T-helper 17 cell (primary cell): ENCODE measurements at places on chromosomes 2 and 18.

DNA sequence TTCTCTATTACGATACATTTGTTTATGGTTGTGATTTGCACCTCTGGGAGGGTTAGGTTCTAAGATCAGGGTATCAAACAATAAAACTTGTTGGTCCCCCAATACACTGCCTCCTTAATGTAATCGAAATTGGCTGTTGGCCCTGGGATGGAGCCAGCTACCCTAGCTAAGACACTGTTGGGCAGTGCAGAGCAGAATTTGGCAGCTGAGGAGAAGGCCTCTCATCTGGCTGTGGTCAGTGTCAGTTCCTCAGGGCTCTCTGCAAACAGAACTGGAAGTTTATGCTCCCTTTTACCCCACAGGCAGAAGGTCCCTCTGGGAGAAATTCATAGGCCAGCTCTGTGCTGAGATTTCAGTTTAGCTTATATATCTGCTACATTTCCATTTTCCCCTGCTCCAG lies 8.6 kb upstream of the HAAO start:
- DNase-seq: no peak

- no peak for DNase-seq
Observed at GRCh38 chr2:70842401-70842800, 6.8 kb upstream of the CD207 start.

DNA sequence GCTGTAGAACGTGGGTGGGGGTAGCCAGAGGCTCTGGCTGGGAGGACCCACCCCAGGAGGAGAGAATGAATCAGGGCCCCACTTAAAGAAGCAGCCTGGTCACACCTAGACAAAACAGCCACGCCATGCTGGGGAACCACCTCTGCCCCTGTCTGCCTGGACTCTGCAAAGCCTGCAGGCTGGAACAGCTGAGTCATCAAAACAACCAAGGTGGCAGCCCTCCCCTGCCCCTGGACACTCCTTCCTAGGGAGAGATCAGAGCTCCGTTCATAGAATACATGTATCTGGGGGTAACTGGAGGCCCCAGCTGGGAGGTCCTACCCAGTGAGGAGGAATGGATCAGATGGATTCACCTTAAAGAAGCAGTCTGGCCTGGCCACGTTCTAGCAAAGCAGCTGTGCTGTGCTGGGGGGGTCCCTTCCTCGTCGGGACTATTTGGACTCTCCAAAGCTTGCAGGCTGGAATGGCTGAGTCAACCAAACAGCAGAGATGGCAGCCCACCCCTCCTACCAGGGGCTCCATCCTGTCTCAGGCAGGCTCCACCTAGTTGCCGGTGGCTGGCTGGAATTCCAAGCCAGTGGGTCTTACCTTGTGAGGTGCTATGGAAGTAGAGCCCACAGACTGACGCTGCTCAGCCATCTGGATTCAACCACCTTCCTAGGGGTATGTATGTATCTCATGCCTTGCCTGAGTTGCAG lies 50.5 kb upstream of the NT5C1B start:
- DNase-seq: no peak

DNA sequence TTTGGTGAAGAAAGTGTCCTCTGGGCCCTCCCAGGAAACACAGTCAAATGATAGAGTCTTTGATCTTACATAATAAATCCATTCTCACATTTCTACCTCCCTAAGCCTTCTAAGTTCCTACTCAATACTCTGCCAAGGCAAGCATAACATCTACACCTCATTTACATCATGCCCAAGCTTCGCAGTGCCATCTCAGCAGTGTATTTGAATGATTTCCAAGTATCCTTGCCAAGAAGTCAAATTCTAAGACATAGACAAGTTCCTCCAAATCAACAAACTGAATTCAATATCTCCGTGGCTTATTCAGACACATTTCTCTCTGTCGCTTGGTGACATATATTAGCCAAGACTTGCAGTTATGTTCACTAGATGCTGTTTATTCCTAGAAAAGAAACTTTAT lies 8.1 kb upstream of the MLPH start:
- DNase-seq: no peak

- no peak for DNase-seq
Observed at GRCh38 chr2:173715441-173715840, 249.7 kb downstream of the SP3 start.

- no peak for DNase-seq
Observed at GRCh38 chr18:77084688-77085035, 47.9 kb downstream of the MBP start.

DNA sequence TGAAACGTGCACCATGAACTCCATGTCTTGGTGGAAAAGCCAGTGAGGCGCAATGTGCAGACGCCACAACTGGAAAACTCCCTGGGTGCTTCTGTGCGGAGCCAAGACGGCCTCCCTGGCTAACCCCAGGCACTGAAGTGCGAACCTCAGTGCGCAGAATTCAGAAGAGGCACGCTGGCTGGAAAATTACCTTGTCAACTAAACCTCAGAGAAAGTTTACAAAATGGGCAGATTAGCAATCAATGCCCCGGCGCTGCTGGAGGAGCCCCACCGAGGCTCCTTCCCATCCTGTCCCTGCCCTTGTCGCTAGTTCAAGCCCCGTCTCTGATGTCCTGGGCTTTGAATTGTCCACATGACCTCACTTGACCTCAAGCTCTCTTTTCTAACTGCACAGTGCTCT lies 22.2 kb downstream of the SNORC start:
- no peak for DNase-seq

GRCh38 chr2:105177536-105178254 lies 63.8 kb upstream of the GPR45 start:
- DNase-seq: no peak

GRCh38 chr2:230244211-230244610 lies 18.7 kb downstream of the SP140 start:
- DNase-seq: no peak

DNA sequence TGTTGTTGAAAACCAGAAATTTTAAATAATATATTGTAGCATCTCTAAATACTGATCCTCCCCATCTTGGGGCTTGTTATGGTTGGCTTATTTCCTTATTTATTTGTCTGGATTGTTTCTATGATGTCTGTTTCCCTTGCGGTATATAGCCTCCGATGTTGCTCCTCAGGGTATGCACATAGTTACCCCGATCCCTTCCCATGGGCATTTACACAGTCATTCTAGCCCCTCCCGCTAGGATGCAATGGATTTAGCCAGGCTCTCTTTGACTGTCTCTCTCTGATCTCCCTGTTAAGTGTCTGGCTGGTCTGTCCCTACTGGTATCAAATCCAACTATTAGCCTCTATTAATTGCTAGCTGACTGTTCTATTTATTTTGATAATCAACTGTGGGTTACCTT lies 91.8 kb upstream of the CRACDL start:
- DNase-seq: no peak

DNA sequence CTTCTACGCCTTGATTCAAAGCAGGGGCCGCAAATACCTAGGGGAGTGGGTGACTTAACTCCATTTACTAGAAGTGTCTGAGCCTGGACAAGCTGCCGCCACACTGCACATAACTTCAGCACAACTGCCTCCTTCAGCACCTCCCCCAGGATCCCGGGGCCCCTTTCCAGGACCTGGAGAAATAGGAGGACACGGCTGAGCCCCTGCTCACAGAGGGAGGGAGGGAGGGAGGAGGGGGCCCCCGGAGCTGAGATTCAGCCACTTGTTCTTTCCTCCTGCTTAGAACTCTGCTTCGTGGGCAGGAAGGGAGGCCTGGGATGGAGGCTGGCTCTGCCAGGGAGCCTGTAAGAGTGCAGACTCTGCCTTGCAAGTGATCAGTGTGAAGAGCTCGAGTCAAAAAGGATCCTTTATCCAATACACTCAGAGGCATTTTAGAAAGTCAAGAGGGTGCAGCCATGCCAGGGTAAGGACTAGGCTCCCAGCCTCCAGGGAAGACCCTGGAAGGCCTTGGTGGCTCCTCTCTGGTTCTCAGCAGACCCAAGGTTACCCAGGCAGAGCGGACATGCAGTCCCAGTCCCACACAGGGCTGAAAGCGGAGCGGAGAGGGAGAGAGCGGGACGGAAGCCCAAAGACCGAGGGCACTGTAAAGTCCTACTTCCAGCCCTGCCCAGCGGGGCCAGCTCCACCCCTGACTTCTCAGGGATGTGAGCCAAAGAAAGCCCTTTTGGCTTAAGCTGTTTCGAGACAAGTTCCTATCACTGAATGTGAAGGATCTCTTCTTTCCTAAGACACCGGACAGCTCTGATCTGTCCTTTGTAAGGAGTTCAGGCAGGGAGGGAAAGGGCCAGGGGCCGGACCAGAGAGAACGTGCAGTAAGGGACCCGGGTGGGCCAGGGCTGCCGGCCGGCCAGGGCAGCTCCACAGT lies 8.6 kb upstream of the ARMC9 start:
- DNase-seq: no peak

GRCh38 chr2:105836840-105837692 lies 92.4 kb downstream of the NCK2 start:
- no peak for DNase-seq

GRCh38 chr18:24293254-24293653 lies 104.4 kb downstream of the OSBPL1A start:
- DNase-seq: no peak

DNA sequence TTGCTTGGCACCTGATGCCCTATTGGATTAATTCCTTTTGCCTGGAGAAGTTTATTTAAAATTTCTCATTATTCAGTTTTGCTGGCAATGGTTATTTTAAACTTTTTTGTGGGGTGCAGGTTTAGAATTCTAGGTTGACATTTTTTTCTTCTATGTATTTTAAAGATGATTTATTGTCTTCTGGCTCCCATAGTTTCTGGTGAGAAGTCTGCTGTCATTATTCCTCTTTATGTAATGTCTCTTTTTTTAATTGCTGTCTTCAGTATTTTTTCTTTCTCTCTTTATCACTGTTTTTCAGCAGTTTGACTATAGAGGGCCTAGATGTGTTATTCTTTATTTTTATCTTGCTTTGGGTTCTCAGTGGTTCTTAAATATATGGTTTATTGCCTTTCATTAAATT lies 182.2 kb upstream of the STON1 start:
- no peak for DNase-seq

DNA sequence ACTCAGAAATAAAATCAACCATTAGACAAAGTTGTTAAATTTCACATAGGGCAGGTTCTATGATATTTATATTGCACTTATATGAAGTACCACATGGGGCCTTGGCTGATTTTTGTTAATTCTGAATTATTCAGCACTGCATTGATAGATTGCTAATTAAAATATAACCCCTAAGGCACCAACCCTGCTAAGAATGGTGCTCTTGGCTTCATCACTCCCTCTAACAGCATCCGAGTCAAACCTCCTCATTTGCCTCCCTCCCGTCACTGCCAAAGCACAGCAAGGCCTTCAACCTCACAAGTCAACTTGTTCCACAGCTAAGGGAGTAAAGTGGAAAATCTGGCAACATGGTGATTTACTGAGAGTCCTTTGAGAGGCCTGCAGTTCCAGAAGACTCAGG lies 27.0 kb downstream of the MYO5B start:
- DNase-seq: no peak

DNA sequence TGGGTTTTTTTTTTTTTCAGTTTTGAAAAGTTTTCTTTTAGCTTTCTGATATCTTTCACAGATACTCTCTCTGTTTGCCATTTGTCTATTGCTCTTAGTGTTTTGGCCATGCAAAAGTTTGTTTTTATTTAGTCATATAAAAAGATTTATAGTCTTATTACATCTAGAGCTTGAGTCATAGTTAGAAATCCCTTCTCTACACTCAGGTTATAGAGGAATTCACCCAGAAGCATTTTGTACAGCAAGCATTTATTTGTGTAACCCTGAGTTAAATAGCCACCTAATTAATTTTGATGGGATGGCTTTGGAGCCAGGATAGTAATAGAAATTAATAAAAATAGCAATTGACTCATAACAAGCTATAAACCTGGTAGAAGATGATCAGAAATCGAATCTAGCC lies 35.6 kb downstream of the ACTR2 start:
- DNase-seq: no peak

DNA sequence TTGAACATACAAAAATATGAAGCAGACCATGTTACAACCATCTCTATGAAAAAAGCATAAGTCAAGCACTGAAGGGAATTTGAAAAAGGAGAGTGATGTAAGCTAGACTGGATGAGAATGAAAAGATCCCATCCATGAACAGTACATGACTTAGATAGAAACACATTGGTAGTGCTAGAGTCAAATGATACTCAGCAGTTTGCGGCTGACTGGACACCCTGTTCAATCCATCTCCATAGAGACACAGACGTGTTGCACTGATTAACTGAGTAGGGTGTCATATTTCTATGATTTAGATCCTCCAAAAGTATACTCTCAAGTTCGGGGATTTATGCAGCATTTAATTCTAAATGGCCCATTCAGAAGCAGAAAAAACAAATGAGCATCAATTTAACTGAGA lies 674.3 kb upstream of the NRXN1 start:
- DNase-seq: no peak

- DNase-seq: no peak
Observed at GRCh38 chr2:8197101-8197500, 484.8 kb upstream of the ID2 start.

- DNase-seq: no peak
Observed at GRCh38 chr2:201267278-201268030, 7.1 kb downstream of the CASP8 start.

DNA sequence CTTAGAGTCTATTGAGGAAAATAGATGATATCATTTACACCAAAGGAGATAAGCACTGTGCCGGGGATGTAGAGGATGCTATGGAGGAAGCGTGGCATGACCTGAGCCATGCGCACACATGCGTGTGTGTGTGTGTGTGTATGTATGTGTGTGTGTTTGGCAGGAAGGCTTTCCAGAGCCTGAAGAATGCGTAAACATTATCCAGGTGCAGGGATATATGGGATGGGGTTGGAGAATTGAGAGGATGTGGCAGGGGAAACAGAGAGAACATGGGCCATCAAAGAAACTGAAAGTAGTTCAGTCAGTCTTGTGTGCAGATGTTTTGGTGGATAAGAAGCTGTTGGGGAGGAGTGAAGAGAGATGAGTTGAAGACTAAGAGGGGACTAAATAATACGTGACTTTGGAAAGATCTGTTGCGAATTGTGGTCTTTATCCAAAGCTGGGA lies 9.3 kb upstream of the STAT1 start:
- DNase-seq: no peak

GRCh38 chr18:35337286-35337685 lies 6.9 kb downstream of the ZNF24 start:
- no peak for DNase-seq

- DNase-seq: no peak
Observed at GRCh38 chr2:96176661-96177060, 31.4 kb upstream of the DUSP2 start.

GRCh38 chr2:4192119-4192518 lies 488.7 kb downstream of the DCDC2C start:
- no peak for DNase-seq

- DNase-seq: no peak
Observed at GRCh38 chr2:215371915-215372897, 60.3 kb downstream of the ATIC start.

DNA sequence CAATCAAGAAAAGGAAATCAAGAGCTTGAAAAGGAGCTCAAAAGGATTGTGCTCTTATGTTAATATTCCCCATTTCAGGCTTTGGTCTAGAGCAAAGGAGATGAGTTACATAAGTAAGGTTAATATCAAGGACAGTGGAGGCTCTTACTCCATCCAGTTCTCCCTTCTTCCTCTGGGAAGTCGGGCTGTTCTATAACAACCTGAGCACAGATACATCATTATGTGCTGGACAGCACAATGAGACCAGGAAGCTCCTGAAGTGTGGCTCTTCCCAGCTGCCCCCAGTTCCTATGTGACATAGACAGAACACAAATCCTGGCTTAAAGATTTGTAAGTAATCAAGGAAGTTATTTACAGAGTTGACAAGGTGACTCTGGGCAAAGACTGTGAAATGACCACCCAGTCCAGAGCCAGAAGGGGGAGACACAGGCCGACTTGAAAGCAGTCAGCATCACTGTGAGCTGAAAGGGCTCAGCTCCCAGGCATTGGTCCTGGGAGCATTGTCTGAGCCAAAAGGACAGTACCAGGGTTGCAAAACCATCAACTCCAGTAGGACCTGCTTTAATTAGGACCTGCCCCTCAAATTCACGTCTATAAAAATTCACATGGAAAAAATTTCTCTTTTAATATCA lies 917.6 kb upstream of the ACVR2A start:
- no peak for DNase-seq
